ENCODE measurements at places on chromosomes 2 and 18. TPM values are rescaled to one million over a fixed set of nuclear protein-coding genes. Genes with fewer than 3 reads are reported as not detected.

The CFAP65 gene
- 10.3 TPM for total RNA-seq

The COL4A3 gene
- 34.2 TPM for total RNA-seq

The EGR4 gene
- not detected for total RNA-seq

DNA sequence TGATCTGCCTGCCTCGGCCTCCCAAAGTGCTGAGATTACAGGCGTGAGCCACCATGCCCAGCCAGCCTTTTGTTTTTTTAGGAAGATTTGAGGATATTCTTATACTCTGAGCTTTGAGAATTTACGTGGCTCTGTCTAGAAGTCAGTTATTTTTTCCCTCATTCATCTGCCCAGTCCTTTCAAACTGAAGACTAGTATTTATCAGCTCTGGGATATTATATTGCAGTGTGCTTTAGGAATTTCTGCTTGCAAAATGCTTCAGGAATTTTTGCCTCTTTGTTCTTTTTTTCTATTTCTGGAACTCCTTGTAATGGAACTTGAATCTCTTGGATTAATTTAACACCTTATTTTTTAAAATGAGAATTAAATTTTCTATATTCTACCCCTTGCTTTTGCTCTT, 22.6 kb downstream of the ACSL3 start:
- DNase-seq: no peak

GRCh38 chr2:233991196-233991595, 59.3 kb upstream of the SPP2 start:
- no peak for DNase-seq

DNA sequence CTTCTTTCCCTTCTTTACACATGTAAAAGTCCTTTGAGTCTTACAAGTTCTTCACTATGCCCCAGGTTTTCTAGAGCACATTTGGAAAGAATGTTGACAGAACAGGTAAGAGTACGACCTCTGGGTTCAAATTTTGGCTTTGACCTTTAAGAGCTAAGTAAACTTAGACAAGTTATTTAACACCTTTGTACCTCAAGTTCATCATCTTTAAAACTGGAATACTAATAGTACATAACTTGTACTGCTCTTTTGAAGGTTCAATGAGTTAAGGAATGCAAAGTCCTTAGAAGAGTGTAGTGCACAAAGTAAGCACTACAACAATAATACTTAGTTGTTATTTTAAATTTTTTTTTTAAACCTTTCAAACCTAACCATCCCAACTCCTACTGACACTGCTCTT, 156.6 kb downstream of the TMEFF2 start:
- no peak for DNase-seq

DNA sequence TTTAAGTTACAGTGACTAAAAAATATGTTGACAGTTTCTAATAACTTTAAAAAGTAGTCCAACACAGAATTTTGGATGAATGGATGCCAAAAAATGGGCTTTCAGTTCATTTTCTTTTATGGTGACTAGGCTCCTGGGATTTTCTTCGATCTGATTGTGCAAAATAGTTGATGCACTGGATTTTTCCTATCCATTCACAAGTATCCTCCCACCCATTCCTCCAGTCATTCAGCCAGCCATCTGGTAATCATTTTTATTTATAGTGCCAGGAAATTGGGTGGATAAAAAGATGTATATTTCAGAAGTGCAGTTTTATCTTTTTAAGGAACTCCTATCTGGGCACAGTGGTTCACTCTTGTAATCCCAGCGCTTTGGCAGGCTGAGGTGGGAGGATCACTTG, 175.1 kb downstream of the PTPRM start:
- no peak for DNase-seq

- no peak for DNase-seq
Observed at GRCh38 chr2:202109737-202110184, 36.7 kb downstream of the KIAA2012 start.

DNA sequence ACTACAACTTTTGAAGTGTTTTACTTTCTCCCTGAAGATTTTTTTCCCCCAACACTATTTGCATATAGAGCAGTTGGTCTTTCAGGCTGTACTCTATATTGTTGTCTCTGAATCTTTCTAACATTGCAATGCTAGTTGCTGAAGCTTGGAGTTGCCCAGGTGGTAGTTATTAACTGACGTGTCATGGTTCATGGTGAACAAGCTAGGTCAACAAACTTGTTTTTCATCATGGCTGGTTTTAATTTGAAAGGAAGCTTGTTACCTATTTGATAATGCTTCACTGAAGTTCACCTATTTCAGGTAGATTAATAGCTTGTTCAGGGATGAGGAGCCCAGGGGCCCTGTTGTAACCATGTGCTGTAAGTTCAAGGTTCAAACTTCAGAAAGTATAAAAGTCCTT, 158.8 kb upstream of the ZEB2 start:
- DNase-seq: no peak

DNA sequence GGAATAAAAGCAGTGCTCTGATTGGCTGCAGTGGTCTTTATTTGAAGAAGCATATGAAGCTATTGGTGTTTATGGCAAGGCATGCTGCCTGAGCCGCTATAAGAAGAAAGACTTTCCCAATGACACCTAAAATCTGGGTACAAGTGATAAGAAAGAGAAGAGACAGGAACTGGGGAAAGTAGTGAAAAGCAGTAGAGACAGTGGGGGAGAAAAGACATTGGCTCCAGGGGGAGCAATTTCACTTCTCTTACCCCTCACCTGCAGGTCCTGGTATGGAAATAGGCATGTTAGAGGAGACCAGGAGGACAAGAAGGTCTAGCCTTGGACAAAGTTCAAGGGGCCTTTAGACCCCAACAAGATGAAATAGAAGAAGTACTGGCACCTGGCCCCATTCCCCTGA, 47.1 kb downstream of the PLCL1 start:
- DNase-seq: no peak

DNA sequence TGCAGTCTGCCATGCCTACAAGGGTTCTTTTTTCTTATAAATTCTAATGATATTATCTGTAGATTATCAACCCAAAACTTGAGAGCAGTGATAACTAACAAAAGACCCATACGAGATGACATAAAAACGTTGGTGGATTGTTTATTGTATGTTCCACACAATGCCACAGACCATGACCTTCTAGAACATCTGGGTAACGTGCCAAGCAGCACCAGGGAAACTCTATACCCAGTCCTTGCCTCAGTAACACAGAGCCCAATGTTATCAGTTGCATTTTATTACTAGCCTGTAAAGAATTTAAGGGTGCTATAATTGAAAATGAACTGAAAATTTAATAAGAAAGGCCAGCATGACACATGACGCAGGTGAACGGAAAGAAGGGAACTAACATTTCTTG, 99.1 kb upstream of the UGP2 start:
- DNase-seq: no peak

- no peak for DNase-seq
Observed at GRCh38 chr18:5294113-5294456, 1.4 kb downstream of the ZBTB14 start.

DNA sequence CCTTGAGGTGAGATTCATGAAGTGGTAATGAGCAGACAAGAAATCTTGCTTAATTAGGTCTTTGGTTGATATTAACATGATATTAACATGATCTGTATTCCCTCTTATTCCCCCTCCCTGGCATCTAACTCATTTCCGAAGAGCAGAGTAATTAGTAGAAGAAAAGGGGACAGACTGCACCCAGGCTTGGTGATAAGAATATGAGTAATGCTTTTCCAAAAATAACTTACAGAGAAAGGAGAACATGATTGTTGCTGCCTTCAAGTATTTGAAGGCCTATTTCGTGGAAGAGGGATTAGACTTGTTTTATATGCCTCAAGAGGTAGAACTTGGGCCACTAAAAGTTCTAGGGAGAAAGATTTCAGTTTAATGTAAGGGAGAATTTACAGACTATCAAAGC, 130.6 kb upstream of the ATP5MC3 start:
- no peak for DNase-seq

GRCh38 chr2:99900556-99900955, 241.8 kb downstream of the AFF3 start:
- DNase-seq: peak; percentile 26

DNA sequence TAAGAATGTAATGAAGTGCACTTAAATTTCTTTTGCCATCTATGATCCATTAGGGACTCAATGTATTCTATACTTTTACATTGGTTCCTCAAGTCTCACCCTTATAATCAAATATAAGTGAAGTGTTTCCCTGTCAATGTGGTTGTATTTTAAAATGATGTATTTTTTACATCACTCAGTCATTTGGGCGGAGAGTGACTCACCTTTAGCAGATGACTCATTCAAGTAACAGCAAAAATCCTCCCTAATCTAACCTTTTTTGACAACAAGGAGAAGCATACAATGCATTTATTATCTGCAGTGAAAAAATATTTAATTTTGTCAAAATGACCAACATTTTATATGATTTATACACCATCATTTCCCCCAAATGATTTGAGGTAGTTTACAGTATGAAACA, 94.4 kb downstream of the FANCL start:
- DNase-seq: no peak

DNA sequence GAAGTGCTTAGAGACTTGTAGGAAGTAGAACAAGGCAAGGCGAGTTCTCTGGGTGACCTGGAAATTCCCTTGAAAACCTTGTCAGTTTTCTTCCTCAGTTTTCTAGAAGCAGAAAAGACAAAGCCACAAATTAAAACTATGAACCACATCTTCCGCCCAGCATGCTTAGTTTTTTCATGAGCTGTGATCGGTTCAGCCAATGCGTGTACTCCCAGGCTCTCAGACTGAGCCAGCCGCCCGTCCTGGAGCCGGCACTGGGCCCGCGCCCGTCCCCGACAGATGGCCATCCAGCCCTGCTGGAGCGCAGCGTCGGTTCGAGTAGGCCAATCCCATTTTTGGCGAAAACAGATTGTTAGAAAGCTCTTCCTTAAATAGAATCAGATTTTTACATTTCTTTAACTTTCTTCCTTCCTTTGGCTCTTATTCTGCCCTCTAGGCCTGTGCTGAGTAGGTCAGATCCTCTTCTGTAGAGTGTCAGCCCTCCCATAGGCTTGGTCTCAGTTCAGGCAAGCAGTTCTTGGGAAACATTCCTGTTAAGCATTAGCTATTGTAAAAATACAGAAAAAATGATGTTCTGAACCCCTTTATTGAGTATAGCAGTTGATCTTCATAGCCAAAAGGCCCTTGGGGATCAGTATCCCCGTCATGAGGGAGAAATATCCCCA, 112.5 kb downstream of the NCK2 start:
- no peak for DNase-seq

DNA sequence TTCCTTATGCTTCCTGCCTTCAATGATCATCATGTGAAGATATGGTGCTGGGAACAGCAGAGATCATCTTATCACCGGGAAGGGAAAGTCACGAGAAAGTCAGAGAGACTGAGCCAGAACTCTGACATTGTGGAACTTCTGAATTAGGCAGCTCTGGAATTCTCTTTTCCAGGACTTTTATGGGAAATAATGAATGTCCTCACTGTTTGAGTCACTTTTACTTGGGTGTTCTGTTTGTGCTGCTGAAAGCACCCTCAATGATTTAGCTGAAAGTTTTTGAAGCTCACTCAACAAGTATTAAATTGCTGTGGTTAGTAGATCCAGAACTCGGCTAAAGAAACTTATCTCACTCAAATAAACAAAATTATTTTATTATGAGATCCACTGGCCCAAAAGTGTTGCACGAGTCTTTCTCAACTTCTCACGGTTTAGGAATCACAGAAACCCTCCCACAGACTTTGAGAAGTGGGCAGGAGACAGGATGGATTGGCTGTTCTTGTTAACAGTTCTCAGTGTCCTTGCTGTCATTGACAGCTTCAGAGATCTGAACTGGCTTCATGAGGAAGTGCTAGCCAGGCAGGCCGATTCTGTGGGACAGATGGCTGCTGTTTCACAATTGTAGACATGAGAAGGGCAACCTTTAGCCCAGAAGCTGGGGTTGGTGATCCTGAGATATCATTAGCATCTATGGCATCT, 26.4 kb upstream of the ATRAID start:
- DNase-seq: peak; percentile 38

GRCh38 chr18:42893977-42894376, 221.5 kb downstream of the RIT2 start:
- DNase-seq: peak; percentile 65

DNA sequence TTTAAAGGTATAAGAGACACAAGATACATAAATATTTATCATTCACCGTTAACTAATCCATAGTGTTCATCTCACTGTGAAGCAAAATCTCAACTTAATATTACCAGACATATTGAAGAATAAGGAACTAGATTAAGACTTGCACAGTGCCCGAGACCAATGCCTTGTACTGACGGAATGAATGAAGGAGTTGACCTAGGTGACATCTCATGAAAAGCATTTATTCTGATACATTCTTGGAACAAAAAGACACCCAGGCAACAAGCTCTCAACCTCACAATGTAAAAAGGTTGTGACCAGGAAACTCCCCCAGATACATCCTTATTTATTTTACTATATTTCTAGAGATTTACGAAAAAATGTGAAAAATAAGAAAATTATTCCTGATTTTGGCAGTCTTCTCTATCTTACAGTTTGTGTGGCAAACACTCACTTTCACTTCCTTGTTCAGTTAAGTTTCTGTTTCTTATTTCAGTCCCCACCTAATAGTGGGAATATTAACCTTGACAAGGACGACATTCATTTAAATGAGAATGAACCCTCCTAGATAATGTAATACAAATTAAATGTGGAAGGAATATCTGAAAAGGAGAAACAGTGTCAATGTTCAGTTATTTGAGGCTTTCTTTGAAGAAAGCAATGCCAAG, 28.4 kb downstream of the M1AP start:
- no peak for DNase-seq

- DNase-seq: no peak
Observed at GRCh38 chr18:74380916-74381315, 65.3 kb downstream of the C18orf63 start.

DNA sequence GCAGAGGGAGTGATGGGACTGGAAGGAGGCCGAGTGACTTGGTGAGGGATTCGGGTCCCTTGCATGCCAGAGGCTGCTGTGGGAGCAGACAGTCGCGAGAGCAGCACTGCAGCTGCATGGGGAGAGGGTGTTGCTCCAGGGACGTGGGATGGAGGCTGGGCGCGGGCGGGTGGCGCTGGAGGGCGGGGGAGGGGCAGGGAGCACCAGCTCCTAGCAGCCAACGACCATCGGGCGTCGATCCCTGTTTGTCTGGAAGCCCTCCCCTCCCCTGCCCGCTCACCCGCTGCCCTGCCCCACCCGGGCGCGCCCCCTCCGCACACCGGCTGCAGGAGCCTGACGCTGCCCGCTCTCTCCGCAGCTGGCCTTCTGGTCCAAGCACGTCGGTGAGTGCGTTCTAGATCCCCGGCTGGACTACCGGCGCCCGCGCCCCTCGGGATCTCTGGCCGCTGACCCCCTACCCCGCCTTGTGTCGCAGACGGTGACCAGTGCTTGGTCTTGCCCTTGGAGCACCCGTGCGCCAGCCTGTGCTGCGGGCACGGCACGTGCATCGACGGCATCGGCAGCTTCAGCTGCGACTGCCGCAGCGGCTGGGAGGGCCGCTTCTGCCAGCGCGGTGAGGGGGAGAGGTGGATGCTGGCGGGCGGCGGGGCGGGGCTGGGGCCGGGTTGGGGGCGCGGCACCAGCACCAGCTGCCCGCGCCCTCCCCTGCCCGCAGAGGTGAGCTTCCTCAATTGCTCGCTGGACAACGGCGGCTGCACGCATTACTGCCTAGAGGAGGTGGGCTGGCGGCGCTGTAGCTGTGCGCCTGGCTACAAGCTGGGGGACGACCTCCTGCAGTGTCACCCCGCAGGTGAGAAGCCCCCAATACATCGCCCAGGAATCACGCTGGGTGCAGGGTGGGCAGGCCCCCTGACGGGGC, 4.6 kb downstream of the PROC start:
- DNase-seq: no peak
